ENCODE measurements at places on chromosomes 3 and 15.

DNA sequence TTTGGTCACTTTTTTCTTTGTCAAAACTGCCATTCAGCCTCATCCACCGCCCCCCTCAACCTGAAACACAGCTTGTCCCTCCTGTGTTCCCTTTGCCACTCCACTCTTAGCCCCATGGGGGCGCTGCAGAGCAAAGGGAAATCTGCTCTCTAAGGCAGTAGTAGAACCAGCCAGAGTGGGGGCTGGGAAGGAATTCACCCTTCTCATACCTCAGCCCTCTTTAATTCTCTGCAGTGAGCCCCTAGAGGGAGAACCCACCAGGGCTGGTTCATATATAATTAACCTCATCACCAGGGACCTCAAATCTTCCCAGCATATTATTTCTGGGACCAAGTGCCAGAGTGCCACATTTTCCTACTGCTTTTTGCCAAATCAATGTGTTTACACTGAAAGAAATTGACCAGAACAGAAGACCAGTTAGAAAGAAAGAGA lies 2.8 kb upstream of the BCL6 start:
- peak; percentile 88 for DNase-seq

GRCh38 chr3:6862041-6862879 lies 1.3 kb downstream of the GRM7 start:
- no peak for DNase-seq

GRCh38 chr3:150292891-150293290 lies 115.2 kb upstream of the TSC22D2 start:
- peak; percentile 98 for DNase-seq

DNA sequence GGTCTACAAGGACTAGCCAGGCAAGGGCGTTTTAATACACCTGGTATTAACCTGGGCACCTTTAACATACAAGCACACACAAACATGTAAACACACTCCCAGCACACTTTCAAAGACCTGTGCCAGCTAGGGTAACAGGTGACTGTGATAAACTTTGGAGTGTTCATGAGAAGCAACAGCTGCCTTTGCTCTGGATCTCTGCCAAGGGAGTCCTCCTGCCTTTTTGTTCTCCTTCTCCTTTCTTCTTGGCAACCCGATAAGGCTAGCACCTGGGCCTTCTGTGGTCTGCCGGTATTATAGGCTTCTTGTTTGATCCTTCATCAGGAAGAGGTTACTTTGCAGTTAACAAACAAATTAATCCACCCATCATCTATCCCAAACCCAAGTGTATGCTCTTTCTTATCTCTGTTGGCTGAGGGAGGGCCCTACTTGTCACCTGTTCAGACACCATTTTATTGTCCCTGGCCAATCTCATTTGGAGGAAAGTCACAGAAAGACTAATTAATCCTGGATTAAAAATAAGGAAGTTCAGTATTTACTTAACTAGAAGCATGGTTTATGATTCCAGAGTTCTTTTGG lies at the start of gene RETNLB:
TSS of gene RETNLB (minus strand) at position 7 of the 579 bp plus-strand sequence. CDS start 225 bp downstream, outside the sequence.
- no peak for DNase-seq

DNA sequence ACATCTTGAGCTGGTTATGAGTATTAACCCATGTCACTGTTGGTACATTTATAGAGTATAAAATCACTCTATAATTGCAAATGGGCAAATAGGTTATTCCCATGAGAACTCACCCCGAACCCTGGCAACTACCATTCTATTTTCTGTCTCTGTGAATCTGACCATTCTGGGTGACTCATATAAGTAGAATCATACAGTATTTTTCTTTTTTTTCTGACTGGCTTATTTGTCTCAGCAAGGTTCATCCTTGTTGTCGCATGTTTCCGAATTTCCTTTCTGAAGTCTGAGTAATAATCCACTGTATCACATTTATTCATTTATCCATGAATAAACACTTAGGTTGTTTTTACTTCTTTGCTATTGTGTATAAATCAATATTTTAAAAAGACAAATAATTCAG lies 59.9 kb upstream of the CHRM5 start:
- DNase-seq = peak; percentile 39

- peak; percentile 88 for DNase-seq
These were observed 87.3 kb upstream of the OXTR start for GRCh38 chr3:8856721-8857120.

DNA sequence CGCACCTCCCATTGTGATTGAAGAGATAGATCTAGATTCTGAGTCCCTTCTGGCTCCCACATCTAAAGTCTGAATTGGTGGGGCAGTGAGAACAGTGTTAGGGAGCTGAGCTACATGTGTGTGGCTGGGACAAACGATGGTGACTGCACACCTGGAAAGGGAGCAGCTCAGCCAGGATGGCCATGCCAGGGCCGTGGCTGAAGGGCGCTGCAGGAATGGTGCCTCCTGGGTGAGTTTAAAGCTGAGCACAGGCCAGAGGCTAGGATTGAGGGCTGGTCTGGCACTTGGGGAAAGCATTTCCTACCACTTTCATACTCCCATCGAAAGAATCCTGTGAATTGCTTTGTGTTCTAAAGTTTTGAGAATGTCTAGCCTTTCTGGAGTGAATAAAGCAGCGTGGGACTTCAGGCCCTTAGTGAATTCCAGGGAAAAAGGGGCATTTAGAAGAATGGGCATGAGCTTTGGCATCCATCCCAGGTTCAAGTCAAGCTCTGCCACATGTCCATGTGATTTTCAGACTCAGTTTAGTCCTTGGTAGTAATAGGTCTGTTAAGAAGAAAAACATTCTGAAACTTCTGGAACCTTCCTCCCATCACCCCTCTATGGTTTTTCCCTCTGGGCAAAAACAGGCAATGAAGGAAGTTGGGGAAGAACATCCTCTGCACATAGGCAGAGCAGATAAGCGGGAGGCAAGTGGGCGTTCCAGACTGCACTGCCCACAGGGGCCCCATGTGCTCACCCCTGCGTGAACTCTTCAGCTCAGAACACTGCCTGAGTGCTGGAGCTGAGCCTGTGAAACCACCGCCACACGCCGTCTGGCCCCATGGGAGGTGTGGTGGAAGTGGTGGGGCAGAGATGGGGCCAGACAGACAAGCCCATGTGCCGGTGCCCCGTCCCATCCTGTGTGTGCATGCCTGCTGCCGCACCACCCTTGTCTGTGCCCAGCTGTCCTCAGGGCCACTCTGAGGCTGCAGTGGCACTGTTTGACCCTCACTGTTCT lies 12.9 kb upstream of the CPNE9 start:
- no peak for DNase-seq

- DNase-seq = no peak
These were observed 23.3 kb upstream of the CEMIP start for GRCh38 chr15:80755885-80756284.

- DNase-seq = peak; percentile 89
These were observed 6.5 kb downstream of the SQOR start for GRCh38 chr15:45641374-45641781.

DNA sequence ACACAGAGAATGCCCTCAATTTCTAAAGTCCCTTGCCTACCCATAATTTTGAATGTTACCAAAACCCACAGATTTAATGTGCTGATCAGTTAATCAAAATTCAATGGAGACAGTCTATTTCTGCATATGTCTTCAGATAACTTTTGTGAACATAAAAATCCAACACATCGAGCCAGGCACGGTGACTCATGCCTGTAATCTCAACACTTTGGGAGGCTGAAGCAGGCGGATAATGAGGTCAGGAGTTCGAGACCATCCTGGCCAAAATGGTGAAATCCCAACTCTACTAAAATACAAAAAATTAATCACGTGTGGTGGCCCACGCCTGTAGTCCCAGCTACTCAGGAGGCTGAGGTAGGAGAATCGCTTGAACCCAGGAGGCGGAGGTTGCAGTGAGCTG lies 49.3 kb downstream of the PEAK1 start:
- DNase-seq = no peak

DNA sequence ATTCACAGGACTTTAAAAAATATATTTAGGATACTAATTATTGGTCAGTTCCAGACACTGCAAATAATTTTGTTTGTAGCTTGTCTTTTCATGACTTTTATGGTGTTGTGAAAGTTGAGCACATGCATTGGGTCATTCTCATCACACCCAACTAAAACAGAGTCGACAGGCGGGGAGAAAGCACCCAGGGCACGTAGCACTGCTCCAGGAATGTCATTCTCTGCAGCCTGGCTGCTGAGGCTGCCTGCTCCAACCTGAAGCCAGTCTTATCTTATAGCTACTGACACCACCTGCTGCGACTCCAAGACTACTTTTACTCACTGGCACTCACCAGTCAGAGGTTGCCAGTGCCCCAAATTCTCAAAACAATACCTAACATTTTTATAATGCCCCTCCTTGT lies 56.9 kb downstream of the ACAD9 start:
- DNase-seq = no peak

DNA sequence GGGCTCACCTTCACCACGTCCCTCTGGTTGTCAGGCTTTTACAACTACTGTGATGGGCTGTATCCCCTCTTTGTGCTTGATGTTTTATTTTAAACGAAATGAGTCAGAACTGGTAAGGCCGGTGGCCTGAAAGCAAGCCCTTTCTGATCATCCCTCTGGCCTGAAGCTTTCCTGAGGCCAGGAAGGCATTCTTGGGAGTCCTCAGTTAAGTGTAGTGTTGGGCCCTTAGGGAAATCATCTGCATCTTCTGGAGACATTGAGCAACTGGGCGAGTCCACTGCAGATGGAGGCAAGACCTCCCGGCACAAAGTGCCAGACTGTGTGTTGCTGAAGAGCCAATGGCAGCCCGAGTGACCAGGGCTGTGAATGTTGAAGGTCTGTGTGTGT lies 33.0 kb upstream of the AMOTL2 start:
- peak; percentile 37 for DNase-seq

DNA sequence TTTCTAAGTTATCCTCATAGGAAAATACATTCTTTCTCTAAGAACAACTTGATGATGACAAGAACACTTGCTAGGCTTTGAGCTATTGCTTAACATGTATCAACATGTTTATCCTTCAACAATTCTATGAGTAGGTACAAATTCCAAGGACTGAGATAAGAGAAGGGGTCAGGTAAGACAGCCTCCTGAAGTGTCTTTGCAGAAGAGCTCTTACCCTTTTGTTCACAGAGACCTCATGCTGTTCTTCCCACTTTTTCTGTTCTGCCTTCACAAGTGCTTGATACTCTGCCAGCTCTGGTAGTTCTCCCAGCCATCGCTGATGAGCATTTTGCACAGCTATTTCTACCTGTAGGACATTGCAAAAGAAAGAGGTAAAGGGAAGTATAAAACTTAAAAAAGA lies 50.9 kb downstream of the CEP152 start:
- no peak for DNase-seq

- no peak for DNase-seq
These were observed 681 bp downstream of the TWF2 start for GRCh38 chr3:52238193-52238760.

DNA sequence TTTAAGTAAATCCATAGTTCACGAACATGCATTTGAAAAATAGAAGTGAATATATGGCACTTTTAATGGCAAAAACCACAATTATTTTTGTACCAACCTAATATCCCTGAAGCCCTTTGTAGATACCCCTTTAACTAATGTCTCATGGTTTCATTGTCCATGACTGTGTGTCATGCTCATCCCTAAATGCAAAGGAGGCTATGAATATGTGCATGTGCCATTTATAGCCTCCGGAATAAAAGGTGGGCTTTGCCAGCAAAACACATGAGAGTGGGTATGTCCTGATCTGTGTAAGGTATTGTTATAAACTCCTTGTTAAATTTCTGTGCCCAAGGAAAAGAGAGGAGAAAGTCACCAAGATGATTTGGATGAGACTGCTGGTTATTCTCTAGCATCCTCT lies 20.5 kb upstream of the SOX14 start:
- no peak for DNase-seq

GRCh38 chr15:60774829-60775463 lies 296.0 kb upstream of the ICE2 start:
- peak; percentile 20 for DNase-seq

DNA sequence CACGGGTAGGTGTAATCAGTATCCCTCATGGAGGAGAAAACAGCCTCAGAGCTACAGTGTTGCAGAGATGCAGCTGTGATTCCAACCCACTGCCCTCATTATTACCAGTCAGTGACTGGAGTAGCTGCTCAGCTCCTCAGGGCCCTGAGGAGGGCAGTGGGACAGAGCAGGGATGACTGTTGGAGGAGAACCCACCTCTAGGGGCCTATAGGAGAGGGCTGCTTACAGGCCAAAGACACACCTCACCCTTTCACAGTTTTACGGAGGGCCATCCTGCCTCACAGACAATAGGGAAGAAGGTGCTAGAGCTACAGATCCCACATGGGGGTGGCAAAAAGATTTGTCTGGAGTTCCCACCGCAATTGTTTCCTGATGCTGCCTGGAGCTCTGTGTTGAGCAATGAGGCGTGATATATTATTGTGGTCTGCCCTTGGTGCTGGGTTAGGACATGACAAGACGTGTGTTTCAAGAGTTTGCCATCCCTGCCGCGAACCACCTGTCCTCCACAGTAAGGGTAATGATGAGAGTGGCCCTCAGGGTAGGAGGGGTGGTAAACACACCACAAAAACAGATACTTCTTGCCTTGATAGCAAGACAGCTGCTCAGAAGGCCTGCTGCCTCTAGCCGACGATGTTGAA lies 140.5 kb upstream of the TPM1 start:
- peak; percentile 50 for DNase-seq

GRCh38 chr3:125109536-125109925 lies 53.7 kb upstream of the HEG1 start:
- no peak for DNase-seq

GRCh38 chr15:82875411-82876003 lies 66.1 kb downstream of the WHAMM start:
- DNase-seq = peak; percentile 49

GRCh38 chr15:48481802-48482201 lies 150.6 kb downstream of the DUT start:
- DNase-seq = peak; percentile 67

- no peak for DNase-seq
These were observed 3.6 kb downstream of the FYTTD1 start for GRCh38 chr3:197753263-197753662.

GRCh38 chr15:75647370-75648155 lies at the start of gene SNX33:
Gene SNX33 (plus strand): TSS chr15:75647912. CDS start chr15:75649103, 1,191 bp downstream.
- DNase-seq = peak; percentile 84

- peak; percentile 38 for DNase-seq
These were observed 87.7 kb downstream of the KCNAB1 start for GRCh38 chr3:156207802-156208685.

GRCh38 chr3:140443073-140443472 lies 234.8 kb upstream of the TRIM42 start:
- DNase-seq = no peak

DNA sequence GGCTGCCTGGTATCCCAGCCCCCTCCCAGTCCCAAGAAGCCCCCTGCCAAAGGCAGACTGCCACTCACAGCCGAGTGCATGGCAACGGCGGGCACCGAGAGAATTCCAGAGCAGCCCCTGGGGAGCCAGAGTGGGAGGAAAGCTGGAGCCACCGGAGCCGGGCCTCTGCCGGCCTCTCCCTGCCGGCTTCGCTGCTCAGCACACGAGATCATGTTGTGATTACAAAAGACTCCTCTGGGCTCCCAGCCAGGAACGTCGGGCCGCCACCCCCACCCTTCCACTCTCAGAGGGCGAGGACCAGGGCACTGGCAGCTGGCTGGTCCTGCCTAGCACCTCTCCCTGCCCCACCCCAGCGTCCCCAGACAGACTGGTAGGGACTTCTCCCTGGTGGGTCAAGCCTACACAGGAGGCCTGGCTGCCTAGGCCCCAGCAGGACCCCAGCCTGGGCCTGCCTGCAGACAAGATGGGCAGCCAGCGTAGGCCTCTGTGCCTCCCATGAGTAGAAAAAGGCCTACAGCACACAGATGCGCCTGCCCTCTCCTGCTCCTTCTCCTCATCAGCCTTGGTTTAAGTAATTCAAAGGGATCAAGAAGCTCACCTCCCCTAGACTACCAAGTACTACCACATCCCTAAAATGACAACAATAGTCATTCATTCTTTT lies at the start of gene CCDC9B:
TSS of gene CCDC9B (minus strand) at position 200 of the 661 bp plus-strand sequence. CDS start at position 80, 120 bp downstream.
- peak; percentile 82 for DNase-seq

All from fibroblast of upper back skin (primary cell).